ENCODE measurements at places on chromosomes 11 and 22.

DNA sequence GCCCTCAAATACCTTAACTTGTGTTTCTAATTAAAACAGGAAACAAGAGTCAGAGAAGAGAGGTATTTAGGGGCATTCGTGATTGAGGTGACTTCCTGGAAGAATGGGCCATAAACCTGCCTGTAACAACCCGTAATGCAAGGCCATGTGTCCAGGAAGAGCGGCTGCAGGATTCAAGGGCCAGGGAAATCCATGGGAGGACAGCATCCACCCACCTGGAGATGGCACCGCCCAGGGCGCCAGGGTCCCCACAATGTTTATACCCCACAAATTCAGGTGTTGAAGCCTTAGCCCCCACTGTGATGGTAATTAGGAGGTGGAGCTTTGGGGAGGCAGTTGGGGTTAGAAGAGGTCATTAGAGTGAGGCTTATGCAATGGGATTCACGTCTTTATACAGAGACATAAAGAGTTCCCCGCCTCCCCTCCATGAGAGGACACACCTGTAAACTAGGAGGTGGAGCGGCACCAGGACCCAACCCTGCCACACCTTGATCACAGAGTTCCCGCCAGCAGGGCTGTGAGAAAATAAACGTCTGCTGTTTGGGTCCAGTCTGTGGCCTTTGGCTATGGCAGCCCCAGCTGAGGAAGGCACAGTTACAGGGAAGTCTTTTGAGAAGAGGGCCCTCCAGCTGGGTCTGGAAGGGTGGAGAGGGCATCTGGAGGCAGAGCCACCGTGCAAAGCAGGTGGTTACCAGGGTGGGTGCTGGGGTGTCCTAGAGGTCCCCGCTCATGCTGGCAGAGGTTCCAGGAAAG, 1394.3 kb downstream of the TBC1D22A start:
- DNase-seq = no peak

- no peak for DNase-seq
These were observed 19.1 kb downstream of the KCNC1 start for GRCh38 chr11:17753641-17754040.

DNA sequence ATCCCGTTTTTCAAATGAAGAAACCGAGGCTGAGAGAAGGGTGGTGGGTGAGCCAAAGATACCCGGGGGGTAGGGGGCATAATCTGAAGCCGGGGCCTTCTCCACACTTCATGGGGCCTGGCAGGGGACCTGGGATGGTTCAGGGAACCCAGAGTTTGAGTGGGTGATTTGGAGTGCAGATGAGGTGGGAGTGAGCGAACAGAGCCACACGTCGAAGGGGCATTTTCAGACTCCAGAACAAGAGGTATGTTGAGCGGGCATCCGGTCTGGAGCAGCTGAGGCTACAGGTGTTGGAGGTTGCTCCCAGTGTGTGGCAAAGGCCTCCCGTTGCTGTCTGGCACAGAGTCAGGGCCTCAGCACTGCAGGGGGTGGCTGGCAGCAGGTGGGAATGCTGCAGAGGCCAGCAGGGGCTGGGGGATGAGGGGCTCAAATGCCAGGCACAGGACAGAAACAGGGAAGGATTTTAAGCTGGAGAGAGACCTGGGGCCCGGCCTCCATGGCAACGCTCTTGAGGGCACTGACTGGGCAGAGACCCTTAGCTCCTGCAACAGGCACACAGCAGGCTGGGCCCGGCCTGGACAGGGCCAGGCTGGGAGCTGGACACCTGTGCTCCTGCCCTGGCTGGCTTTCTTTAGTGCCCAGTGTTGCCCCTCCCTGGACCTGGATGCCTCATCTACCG, 46.2 kb downstream of the WNT11 start:
- peak; percentile 91 for DNase-seq

DNA sequence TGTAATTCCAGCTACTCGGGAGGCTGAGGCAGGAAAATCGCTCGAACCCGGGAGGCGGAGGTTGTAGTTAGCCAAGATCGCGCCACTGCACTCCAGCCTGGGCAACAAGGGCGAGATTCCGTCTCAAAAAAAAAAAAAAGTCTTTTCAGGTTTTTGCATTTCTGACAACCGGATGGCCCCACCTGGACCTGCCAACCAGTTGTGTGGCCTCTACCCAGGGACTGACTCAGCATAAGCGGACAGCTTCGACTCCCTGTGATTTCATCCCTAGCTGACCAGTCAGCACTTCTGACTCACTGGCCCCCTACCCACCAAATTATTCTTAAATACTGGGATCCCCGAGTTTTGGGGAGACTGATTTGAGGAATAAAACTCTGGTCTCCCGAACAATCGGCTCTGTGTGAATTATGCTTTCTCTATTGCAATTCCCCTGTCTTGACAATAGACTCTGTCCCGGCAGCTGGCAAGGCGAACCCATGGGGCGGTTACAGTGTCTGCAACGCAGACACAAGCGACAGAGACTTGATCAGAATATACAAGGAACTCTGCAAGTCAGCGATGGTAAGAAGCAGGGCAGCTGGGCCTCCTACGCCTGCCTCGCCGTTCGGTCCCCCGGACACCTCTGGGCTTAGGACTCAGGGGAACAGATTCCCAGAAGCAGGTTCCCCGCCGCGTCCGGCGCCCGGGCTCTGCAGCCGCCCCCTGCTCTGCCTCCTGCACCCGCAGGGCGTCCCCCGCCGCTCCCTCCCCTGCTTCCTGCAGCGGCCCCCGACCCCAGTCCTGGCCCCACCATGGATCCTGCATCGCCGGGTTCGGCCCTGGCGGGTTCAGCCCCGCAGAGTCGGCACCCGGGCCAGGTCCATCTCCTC, 741 bp upstream of the TALDO1 start:
- DNase-seq = peak; percentile 37

DNA sequence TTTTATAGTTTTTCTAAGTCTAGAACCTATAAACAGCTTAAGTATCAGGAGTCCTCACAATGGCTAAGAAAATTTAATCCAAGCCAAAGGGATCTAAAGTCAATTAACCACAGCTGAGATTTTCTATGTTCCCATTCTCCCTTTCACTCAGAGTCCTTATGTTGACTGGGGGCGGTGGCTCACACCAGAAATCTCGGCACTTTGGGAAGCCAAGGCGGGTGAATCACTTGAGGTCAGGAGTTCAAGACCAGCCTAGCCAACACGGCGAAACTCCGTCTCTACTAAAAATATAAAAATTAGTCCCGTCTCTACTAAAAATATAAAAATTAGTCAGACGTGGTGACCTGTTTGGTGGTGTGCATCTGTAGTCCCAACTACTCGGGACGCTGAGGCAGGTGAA, 6.9 kb downstream of the RDX start:
- DNase-seq = no peak

DNA sequence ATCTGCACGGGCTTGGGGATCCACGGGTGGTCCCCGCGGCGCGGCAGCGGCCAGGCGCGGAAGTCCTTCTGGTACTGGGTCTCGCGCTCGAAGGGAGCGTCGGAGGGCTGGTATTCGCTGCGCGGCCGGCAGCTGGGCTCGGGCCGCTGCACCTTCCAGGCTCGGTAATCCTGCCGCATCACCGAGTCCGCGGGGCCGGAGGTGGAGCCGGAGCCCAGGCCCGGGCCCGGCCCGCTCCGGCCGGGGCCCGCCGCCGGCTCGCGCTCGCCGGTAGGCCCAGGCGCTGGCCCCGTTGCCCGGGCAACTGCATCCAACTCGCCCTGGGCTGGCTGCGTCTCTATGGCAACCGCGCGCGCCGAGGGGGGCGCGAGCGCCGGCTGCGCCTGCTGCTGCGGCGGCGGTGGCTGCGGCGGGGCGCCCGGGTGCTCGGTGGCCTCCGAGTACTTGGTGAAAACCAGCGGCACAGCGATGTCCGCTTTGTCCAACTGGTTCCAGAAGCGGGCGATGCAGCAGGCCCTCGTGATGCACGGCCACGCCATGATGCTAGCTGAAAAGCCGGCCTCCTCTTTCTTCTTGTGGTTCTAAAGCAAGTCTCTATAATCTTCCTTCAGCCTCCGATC, 897 bp downstream of the MAP6 start:
- peak; percentile 76 for DNase-seq

GRCh38 chr11:12587333-12587991, 86.8 kb upstream of the TEAD1 start:
- DNase-seq = no peak

DNA sequence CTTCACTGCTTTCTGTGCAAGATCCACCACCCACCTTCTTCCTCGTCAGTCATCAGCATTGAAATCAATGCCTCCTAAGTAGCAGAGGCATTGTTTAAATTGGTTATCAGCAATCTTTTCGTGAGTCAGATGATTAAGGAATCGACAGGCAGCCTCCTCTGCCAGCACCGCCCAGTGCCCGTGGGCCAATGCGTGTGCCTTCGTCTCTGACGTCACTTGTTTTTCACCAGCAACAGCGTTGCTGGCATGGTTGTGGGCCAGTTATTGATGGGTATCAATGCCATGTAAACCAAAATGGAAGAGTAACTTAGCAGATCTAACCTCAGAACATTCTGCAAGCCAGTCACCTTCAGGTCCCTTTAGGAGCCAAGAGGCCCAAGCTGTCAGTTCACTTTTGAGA, 69.6 kb downstream of the BARX2 start:
- DNase-seq = no peak

DNA sequence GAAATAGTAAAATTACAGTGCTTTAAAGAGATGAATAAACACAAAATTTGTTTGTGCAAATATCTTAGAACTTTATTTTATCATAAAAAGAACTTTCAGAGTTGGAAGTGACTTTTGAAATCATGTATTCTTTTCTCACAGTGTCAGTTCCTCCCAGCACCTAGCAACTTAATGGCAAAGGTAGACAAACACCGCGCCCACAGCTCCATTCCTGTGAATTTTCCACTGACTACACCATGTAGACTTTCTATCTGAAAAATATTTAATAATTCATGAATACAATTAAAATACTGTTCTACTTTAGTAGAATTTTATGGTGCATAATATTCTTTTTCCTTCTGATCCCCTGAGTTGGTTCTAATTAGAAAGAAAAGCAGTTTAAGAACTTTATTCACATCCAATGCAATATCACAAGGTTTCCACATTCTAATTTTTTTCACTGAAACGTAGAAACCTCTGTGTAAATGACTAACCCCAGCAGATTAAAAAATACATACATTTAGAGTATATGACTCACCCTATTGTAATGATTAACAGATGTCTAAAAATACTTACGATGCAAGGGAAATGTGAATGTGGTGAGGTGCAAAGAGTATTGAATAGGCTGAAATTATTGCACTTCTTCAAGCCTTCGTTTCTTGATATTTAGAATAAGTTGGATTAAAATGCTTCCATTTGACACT, 218.2 kb upstream of the CCDC179 start:
- no peak for DNase-seq

DNA sequence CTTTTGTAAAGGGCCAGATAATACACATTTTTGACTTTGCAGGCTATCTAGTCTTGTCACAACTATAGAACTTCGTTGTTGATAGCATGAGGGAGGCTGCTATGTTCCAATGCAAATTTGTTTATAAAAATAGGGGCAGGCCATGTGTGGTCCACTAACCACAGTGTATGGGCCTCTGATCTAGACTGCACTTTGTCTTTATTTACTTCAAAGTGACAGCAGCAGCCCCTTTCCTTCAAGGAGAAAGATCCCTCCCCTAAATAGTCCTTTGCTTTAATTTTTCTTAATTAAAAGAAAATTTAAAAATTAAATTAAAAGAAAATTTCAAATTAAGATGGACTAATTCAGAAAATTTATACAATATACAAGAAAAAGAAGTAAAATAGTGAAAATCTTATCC, 49.5 kb upstream of the OR9Q1 start:
- no peak for DNase-seq

GRCh38 chr22:33302549-33302948, 244.4 kb upstream of the SYN3 start:
- DNase-seq = no peak

- no peak for DNase-seq
These were observed 804.4 kb downstream of the BRD1 start for GRCh38 chr22:49023161-49023878.

DNA sequence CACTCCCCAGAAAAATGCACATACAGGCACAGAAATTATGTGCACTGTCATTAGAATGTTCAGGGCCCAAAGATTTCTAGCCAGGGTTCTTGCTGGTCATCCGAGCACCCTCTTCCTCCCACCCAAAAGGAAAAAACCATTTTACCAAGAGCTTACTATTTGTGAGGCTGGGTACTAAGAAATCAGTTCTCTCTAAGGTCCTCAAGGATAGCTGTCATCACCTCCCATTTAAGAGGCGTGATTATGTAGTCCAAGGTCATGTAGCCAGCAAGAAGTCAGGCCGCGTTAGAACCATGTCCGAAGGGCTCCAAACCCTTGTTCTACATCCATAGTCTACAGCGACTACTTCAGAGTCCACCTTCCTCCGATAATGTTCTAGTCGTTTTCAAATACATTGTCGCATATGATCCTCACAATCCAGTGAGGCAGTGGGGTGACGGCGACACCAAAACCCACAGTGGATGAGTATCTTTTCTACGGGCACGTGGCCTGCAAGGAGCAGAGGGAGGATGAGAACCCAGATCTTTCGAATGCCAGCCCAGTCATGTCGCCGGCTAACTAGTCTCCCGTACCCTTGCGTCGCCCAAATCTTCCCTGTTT, 634 bp downstream of the TIMM8B start:
- peak; percentile 10 for DNase-seq

DNA sequence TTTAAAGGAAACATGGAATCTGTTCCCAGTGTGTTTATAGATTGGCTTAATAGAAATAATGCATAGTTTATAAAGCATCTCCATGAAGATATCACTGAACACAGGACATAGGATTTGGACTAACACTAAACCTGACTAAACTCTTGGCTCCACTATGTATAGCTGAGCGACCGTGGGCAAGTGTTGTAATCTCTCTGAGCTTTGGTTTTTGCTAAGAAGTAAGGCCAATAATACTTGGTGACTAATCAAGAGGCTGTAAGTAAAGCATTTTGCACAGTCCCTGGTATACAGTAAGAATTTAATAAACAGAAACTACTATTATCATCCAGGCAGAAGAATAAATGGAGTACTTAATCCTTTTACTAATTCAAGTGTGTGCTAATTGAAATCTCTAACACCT, 125.5 kb upstream of the MTMR2 start:
- DNase-seq = no peak

DNA sequence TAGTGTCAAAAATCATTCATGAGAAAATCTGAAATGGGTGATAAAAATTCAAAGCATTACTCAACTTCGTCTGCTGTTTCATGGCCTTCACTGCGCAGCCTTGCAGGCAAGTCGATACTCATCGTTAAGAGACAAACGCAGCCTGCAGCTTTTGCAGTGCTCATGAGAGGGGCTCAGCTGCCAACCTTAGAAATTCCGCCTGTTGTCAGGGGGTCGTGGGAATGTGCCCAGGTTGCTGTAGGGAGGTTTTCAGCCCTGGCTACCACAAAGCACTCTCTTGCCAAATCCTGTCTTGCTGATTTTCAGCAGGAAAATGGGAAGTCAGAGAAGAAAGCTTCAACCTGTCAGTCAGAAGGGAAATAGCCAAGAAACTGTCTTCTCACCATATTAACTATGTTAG, 25.4 kb upstream of the GRAMD1B start:
- DNase-seq = no peak

GRCh38 chr22:30634471-30635233, 929 bp upstream of the SLC35E4 start:
- peak; percentile 70 for DNase-seq

- no peak for DNase-seq
These were observed 51.5 kb downstream of the ALG9 start for GRCh38 chr11:111819829-111820237.
